ENCODE measurements at places on chromosomes 1 and 21.

DNA sequence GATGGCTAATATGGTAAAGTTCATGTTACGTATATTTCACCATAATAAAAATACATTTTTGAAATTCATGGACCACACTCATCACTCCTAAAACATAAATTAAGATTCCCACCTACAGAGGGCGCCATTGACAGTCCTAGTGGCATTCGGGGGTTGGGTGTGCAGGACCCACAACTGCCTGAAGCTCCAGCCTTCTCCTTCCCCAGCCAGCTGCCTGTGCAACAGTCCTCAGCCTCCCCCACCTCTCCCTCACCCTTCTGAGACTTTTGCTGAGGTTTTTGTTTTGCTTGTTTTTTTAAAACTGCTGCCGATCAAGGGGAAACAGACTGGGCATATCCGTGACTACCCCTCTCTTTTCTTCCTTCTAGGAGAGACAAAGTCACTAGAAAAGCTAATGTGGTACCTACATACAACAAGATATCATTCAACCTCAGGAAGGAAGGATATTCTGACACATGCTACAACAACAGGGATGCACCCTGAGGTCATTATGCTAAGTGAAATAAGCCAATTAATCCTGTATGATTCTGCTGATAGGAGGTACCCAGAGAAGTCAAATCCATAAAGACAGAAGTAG, 9.2 kb upstream of the EVA1C start:
- DNase-seq: no peak

GRCh38 chr1:82778612-82779011, 977.9 kb downstream of the ADGRL2 start:
- DNase-seq: no peak

DNA sequence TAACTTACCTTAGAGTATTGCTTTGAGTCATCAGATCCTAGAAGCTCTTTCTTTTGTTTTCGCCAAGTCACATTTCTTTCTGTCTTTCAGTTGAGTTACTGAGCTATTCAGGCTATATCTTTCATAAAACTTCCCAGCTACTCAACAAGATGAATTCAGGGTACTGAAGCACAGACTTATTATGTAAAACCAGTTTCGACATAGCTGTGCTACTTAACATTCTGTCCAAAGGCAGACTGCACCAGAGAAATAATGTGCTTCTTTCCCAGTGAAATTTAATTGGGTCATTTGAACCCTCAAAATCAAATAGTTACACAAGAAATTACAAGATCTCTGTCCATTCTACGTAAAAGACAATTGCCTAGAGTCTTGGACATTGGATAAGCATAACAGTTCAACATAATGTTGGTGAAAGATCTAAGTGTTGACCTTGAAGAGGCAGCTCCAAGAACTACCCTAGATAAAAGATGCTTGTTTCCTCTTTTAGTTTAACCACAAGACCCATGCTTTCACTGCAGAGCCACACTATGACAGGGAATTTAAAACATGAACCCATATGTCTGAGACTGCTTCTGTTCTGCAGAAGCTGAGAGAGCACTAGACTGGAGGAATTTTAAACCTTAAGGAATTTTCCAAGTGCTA, 163.2 kb downstream of the LRRC40 start:
- no peak for DNase-seq

- no peak for DNase-seq
These were observed 350.8 kb upstream of the PTBP2 start for GRCh38 chr1:96370757-96371156.

DNA sequence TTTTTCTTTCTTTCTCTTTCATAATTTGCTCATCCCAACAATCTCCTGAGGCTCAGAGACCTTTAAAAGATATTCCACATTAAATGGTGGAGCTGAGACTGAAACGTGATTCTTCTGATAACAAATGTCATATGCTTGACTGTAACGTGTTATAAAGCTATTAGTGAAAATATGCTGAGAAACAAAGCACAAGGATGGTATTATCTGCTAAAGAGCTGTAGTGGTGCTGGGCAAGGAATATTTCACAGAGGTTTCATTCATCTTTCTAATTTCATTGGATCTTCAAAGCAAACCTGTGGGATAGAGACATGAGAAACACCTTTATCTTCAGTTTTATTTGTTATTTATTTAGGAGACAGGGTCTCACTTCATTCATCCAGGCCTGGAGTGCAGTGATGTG, 98.1 kb upstream of the WLS start:
- DNase-seq: no peak

DNA sequence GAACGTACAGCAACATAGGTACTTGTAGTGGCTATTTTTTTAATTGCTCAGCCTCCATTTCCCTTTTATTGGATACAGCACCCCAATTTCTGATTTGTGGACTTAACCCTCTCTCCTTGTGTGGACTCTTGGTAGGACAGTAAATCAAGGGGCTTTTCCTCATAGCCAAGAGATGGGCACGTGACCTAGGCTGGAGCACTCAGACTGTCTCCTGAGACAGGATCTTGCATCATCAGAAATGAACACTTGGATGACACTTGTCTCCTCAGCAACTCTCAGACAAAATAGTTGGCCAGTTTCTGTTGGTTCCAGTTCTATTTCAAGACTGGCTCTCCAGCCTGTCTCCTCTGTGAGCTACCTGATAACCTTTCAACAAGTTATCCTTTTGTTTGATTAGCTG, 112.9 kb upstream of the ZNF678 start:
- DNase-seq: no peak

GRCh38 chr1:54390655-54391054, 15.5 kb downstream of the SSBP3 start:
- DNase-seq: no peak

DNA sequence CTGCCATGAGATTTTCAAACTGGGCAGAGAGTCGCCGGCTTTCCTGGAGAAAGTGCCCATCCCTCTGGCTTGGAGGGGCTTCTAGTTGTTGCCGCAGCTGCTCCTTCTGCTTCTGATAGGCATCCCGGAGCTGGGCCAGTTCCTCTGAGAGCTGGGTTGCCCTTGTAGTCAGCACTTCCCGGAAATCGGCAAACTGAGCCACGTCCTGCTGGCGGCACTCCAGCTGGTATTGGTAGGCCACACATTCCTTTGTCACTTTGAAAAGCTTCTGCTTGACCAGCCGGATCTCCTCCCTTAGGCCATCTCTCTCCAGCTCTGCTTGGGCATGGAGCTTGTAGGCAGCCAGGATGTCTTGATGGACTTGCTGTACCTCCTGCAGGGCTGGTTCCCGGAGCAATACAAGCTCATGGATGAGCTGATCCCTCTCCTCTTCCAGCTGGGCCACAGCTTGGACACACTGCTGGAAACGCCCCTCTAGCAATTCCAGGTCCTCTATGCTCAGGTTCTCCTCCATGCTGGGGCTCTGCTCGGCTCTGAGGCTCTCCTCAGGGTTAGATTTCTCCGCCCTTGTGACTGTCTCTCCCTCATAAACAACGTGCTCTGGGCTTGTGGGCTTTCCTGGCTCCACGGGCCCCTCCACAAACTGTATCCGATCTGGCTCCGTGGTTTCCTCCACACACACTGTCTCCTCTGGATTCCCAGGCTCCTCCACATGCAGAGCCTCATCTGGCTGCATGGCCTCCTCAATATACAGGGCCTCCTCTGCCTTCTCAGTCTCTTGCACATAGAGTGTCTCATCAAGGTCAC, 7.3 kb downstream of the SYNC start:
- DNase-seq: no peak

GRCh38 chr1:242219298-242219901, 220.5 kb upstream of the MAP1LC3C start:
- DNase-seq: no peak

GRCh38 chr1:188406636-188407035, 1577.9 kb downstream of the PLA2G4A start:
- no peak for DNase-seq

DNA sequence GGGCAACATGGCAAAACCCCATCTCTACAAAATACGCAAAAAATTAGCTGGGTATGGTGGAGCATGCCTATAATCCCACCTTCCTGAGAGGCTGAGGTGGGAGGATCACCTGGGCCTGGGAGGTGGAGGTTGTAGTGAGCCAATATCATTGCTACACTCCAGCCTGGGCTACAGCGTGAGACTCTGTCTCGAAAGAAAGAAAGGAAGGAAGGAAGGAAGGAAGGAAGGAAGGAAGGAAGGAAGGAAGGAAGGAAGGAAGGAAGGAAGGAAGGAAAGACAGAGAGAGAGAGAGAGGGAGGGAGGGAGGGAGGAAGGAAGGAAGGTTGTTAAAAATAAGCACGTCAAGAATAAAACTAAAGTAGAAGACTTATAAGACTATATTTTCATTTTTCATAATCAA, 17.0 kb upstream of the ATP1A1 start:
- no peak for DNase-seq

DNA sequence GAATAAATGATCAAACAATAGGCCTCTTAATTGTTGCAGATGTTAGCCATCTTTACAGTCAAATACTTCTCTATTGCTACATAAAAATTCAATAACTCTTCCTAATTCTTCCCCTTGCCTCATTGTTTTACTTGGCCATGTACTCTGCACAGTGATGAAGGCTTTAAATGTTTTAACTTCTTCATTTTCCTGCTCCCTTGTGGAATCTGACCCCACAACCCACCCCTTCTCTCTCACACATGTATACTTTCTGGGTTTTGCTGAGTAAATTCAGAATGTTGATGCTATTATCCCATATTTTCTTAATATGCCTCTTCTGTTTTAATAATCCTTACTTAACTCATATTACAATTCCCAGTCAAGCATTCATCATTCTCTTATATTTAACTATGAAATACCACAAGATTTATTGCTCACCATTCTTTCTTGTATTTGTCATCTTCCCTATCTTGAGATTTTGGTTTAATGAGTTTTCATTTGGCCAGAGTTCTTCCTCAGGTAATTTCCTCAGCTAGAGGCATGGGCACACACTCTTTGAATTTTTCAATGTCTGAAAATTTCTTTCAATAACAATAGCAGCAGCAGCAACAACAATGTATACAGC, 327.8 kb upstream of the USP24 start:
- no peak for DNase-seq

DNA sequence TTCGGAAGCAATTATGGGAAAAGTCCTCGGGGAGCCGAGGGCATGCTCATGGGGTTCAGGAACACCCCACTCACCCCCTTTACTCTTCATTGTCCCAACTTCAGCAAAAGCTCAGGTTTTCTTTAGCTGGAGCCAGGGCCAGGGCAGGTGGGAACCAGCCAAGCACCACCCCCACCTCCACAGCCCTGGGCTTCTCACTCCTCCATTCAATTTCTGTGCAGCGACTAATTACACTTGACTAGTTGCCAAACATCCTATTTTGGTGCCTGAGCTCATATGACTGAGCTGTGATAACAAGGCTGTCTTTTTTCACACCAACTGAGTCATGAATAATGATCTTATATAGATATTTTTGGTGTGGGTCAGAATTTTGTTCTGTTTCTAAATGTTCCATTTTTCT, 257.2 kb upstream of the AJAP1 start:
- no peak for DNase-seq

- no peak for DNase-seq
These were observed 4.5 kb upstream of the DDX59 start for GRCh38 chr1:200673952-200674823.

DNA sequence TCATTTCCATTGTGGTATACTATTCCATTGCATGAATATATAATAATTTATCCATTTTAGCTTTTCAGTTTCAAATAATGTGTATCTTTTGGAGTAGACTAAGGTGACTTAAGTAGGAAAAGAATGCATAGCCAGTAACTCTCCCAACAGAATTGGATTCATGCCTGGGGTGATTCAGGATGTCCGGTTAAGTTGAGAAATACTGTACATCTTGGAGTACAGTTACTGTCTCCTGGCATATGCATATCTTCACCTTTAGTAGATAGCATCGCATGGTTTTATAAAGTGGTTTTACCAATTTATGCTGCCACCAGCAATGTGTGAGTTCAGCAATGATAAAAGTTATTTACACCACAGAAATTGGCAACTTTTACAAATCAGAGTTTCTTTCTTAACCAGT, 18.6 kb upstream of the SLC6A9 start:
- DNase-seq: no peak

DNA sequence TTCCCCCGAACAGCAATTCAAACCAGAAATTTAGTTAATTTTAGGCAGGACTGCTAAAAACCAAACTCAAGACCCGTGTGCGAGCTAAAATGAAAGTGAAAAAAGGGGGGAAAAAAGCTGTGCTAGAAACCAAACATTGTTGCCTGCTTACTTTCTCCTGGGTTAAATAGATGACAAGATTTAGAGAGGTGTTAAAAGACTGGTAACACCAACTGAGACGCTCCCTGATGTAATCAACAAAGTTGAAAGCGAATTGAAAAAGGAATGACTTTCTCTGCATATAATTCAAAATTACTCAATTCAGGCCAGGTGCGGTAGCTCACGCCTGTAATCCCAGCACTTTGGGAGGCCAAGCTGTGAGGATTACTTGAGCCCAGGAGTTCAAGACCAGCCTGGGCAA, 6.8 kb downstream of the CDCA8 start:
- DNase-seq: no peak

- DNase-seq: no peak
These were observed 27.7 kb downstream of the IQGAP3 start for GRCh38 chr1:156544592-156545102.

DNA sequence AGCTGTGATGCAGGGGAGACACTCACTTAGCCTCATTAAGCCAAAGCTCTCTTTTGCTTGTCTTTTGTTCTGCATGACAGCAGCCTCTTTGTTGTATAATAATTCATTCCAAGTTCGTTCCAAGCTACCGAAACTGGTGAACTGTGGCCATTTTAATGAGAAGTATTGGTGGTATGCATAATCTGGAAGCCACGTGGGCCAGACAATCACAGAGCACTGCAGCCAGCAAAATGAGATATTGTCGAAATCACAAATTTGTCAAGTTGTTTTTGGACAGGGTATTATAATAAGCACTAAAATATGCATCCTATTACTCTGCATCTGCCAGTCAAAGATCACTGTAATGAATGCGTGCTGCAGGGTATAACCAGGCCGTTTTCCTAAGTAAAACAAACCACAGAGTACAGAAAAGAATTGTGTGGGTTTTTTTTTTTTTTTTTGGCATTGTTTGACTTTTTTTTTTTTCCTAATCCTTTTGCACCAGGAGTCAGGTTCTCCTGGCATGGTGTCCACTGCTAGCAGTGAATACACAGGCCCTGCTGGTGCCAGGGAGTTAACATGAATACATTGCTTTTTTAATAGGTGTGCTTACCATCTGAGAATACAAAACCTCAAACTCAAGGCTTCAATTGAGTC, 423.9 kb downstream of the PTBP2 start:
- DNase-seq: no peak

- DNase-seq: no peak
These were observed 9.6 kb downstream of the TMEM9 start for GRCh38 chr1:201144701-201145100.

GRCh38 chr1:100526894-100527293, 11.0 kb upstream of the GPR88 start:
- no peak for DNase-seq

GRCh38 chr1:225694151-225694603, 41.3 kb upstream of the ENAH start:
- no peak for DNase-seq

Data from activated CD4-positive, CD25-positive, alpha-beta regulatory T cell treated with anti-CD3 and anti-CD28 coated beads, Interleukin-2, amount 50 U/mL, for 16 hours (primary cell).